ENCODE measurements at places on chromosomes 2 and 18. TPM values are rescaled to one million over a fixed set of nuclear protein-coding genes. Genes with fewer than 3 reads are reported as not detected.

The SNTG2 gene
- 4.6 TPM for total RNA-seq

The KLHL29 gene
- total RNA-seq: 14.7 TPM

The DSC1 gene
- total RNA-seq: 0.29 TPM

The ZFAND2B gene
- total RNA-seq: 43.6 TPM

DNA sequence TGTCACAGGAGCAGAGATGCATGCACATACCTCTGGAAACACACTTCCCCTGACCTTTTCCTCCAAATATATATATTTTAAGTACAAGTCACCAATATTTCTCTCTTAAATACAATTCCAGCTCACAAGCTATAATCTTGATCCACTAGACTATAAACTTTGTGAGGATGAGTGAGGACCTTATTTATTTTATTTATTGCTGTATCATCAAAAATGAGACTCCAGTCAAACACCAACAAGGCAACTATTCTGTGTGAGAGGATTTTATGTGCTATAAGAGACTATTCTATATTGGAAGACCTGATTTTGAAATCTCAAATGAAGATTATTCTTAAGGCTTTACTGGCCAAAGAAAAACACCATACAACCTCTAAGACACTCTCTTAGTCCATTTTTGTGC, 1352.2 kb downstream of the SUCLG1 start:
- no peak for DNase-seq

DNA sequence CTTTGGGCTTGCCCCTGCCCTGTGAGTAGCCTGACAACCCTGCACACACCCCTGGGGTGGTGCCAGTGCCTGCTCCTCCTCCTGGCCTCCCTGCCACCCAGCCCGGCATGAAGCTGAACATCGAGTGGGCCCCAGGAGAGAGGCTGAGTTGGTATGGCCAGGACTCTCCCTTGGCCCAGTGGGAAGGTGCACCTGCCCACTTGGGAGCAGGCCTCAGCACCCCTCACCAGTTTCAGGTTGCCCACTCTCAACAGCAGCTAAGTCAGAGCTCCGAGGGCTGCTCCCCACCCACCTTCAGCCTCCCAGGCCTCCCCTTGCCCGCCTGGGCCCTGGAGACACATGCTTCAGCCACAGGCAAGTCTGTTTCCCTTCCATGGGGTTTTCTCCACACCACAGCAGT, 203.1 kb downstream of the KLHL29 start:
- peak; percentile 25 for DNase-seq

DNA sequence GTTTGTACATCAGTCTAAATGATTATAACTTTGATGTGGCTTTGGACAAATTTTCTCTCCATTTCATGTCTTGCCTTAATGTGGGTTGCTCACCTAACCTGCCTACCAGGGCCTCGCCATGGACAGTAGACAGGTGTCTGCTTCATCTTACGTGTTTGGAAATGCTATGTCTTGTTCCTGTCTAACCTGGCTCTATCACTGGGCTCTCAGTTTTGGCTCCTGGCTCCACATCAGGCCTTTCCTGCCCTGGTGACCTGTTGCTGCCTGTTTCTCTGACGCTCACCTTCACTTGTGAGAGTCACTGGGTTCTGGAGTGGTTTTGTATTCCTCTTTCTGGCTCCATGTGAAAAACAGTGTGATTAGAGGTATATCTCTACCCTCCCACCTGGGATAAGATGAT, 65.9 kb downstream of the PHLPP1 start:
- DNase-seq: no peak

- DNase-seq: no peak
Measured at GRCh38 chr2:175976391-175977157, 25.5 kb downstream of the LNPK start.

DNA sequence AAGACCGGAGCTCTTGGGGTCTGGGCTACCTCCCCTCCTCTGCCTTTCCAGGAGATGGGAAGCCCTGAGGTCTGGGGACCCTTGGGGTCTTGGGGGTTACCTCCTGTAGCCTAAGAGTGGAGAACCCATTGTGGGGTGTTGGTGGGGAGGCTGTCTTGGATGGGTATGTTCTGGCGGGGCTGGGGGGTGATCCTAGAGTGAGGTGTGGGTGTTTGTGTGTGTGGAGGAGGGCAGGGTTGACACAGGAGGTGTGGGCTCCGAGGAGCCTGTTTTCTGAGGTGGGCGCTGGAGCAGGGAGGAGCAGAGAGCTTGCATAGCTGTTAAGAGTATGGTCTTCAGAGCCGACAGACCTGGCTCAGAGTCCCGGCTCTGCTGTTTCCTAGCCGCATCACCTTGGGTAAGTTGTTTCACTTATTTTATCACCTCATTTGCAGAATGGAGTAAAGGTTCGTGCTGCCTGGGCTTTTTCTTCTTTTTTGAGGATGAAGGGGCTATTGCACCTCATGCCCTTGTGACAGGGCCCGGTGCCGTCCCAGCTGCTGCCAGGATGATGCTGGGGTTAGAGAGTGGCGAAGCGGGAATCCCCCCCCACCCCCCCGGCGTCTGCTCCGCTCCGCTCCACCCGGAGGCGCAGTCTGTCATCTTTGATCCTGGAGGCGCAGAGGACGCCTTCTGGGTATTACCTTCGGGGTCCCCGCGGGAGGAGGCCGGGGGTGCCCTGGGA, 17.2 kb downstream of the TET3 start:
- DNase-seq: no peak

DNA sequence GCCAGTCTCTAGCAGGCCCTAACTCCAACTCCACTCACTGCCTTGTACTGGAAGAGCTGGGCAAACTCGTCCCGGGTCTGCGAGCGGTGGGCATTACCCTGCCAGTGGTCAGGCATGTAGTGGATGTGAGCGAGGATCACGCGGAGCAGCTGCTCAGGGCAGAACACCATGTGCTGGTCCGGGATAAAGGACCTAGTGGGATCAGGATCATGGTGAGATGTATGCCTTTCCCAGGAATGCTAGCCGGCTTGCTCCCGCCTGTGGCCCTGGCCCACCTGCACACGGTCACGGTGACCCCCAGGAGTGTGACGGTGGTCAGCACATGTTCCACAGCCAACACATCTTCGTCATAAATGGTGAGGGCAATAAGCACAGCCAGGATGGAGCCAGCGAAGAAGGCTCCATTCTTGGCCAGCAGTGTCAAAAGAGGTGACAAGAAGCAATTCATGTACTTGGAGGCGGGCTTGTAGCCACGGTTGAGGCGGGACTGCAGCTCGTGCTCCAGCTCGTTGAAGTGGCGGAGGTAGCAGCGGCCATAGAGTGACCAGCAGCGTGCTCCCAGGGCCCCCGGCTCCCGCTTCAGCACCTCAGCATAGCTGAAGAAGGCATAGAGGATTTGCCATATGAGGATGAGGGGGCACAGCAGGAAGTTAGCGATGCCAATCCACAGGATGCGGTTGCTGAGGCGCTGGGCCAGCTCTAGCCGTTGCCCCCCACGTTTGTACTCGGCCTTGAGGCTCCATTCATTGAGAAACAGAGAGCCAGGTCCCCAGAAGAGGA, 5.3 kb upstream of the ABCB6 start:
- DNase-seq: no peak

DNA sequence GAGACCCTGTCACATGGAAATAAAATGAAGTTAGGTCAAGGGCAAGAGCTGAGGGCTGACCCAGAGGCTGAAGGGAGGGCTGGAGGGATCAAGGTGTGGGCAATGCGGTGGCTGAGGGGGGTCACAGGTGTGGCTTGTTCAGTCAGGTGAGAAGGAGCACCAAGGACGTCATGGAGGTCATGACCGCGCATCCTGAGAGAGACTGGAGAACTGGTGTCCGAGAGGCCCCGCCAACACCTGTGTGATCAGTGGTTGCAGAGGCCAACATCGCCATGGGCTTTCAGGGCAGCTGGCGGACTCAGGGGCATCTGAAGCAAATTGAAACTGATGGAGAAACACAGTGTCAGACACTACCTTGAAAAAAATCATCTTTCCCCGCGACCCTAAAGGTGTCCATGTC, 13.0 kb downstream of the TOGARAM2 start:
- DNase-seq: no peak

DNA sequence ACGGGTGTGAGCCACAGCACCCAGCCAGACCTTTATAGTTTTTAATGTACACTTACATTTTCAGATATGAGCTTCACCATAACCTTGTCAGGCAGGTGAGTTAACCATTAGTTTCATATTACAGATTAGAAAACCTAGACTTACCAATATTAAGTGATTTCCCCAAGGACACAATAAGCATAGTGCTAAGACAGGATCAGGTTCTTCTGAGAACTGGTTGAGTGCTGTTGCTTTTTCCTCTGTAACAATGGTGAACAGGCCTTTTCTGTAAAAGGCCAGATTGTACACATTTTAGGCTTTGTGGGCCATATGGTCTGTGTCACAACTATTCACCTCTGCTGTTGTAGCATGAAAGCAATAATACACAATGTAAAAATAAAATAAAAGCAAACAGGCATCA, 332.0 kb downstream of the PIK3C3 start:
- no peak for DNase-seq

GRCh38 chr2:151156431-151156830, 105.2 kb downstream of the RBM43 start:
- DNase-seq: no peak

All from breast epithelium (tissue), 4 donors.